Left ventricle myocardium inferior (tissue), 1 donor: ENCODE measurements at places on chromosomes 2 and 18. TPM values are rescaled to one million over a fixed set of nuclear protein-coding genes. Genes with fewer than 3 reads are reported as not detected.
A peak's percentile ranks its signal among the peaks of the same experiment; 100 is the strongest.

GRCh38 chr2:204012072-204012653, 75.6 kb downstream of the ICOS start:
- no peak for DNase-seq
- H3K4me1 ChIP-seq: peaks cover 5% of the 10 kb centered on the region
- H3K27ac ChIP-seq: no peak overlapping the region
- no peak overlapping the region for H3K4me3 ChIP-seq
- H3K36me3 ChIP-seq: no peaks in the 10 kb centered on the region

DNA sequence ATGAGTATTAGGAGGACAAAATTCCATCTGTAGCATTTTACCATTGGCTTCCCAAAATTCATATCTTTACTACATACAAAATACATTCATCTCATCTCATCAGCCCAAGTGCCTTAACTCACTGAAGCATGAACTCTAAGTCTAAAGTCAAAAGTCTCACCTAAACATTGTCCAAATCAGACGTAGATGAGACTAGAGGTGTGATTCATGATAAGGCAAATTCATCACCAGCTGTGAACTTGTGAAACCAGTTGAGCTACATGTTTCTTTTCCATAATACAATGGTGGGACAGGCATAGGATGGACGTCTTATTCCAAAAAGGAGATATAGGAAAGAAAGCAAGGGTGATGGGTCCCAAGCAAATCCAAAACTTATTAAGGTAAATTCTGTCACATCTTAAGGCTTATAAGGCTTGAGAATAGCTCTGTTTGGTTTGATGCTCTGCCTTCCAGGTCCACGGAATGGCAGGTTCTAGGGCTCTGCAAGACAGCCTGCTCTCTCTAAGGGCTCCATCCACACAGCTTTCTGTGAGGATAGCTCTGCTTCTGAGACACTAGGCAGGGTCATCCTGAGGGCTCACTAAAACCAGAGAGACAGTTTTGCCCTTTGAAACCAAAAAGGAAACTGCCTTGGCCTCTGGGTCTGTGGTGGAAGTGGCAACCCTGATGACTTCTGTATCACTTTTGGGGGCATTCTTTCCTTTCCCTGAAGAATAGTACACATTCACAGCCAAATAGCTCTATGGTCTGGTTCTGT, 9.6 kb downstream of the IFIH1 start:
- H3K27me3 ChIP-seq: no peaks in the 10 kb centered on the region
- H3K4me3 ChIP-seq: no peak overlapping the region
- no peak overlapping the region for H3K27ac ChIP-seq
- peaks cover 35% of the 10 kb centered on the region for H3K36me3 ChIP-seq
- peaks cover 6% of the 10 kb centered on the region for H3K4me1 ChIP-seq

GRCh38 chr2:147711031-147711430, 133.8 kb upstream of the ACVR2A start:
- no peaks in the 10 kb centered on the region for H3K4me1 ChIP-seq
- no peak overlapping the region for H3K4me3 ChIP-seq
- DNase-seq: no peak
- no peaks in the 10 kb centered on the region for H3K27me3 ChIP-seq

DNA sequence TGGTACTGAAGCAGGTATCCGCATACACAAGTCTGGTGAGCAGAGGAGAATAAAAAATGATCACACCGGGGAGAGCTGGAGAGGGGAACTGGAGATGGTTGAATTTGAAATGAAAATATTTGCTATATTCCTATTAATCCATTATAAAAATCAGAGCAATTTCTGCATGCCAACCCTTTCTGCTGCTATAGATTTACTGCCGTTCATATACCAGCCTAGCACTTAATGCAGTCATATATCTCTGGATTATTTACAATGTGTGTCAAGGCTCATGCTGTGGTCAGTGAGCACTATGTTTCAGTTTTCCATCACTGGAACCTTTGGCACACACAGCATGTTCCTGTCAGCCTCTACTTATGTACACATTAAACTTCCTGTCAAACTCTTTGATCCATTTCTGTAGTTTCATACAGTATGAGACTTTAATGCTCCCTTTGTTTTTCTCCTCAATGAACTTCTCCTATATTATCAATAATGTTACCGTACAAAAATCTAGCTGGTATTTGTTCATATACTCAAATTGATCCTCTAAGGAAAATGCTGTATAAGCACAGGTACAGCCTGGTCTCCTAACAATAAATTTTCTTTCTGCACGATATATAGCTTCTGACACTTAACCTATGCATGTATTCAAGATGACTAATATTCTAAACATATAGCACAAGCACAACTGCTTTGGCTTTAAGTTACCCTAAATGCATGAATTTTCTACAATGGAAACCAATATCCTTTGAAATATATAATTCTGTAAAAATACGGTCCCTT, 36.7 kb downstream of the FANCL start:
- DNase-seq: no peak
- H3K36me3 ChIP-seq: peaks cover 7% of the 10 kb centered on the region
- no peak overlapping the region for H3K4me3 ChIP-seq
- no peak overlapping the region for H3K27ac ChIP-seq

GRCh38 chr2:43041661-43042360, 184.6 kb downstream of the ZFP36L2 start:
- H3K4me3 ChIP-seq: no peak overlapping the region
- no peaks in the 10 kb centered on the region for H3K27me3 ChIP-seq
- H3K36me3 ChIP-seq: no peaks in the 10 kb centered on the region
- H3K4me1 ChIP-seq: peaks cover 21% of the 10 kb centered on the region
- DNase-seq: no peak
- no peak overlapping the region for H3K27ac ChIP-seq

DNA sequence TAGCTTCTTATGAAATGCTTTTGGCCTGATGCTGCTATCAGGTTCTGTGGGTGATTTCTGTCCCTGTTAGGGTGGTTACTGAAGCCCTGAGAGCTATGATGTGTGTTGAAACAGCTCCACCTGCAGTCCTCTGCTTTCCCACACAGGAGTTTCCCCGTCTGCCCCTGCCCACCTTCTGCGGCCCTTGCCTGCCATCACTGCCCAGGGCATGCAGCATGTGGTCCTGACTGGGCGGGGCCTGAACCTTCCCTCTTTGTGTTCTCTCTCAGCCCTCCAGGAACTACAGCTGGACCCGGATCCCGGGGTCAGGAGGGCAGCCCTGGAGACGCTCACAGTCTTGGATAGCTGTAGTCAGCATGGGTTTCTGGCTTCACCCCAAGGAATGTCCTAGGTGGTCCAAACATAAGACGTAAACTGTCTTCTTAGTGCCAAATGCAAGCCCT, 21.4 kb downstream of the HJURP start:
- H3K27ac ChIP-seq: no peak overlapping the region
- no peak for DNase-seq
- H3K36me3 ChIP-seq: no peaks in the 10 kb centered on the region
- H3K27me3 ChIP-seq: peaks cover 12% of the 10 kb centered on the region

DNA sequence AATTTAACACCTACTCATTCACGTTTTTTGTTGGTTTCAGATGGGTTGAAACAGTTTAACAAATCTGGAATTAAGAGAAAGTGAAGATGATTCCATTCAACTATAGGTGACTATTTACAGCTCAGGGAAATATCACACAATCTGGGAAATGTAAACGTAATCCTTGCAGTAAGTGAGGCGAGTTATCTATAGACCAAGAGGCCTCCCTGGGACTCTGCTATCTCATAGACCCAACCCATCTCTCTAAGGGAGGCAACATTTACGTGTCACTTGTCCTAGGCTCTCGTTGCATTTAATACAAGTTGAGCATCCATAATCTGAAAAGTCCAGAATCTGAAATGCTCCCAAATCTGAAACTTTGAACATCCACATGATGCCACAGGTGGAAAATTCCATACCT, 2.0 kb upstream of the MOB4 start:
- H3K27ac ChIP-seq: no peak overlapping the region
- H3K4me1 ChIP-seq: peaks cover 40% of the 10 kb centered on the region
- H3K27me3 ChIP-seq: no peaks in the 10 kb centered on the region
- H3K36me3 ChIP-seq: no peaks in the 10 kb centered on the region
- H3K4me3 ChIP-seq: no peak overlapping the region

The TCF23 gene
- 0.08 TPM for total RNA-seq

GRCh38 chr2:105464325-105464724, 65.5 kb upstream of the FHL2 start:
- H3K4me3 ChIP-seq: no peak overlapping the region
- H3K27ac ChIP-seq: no peak overlapping the region
- H3K27me3 ChIP-seq: no peaks in the 10 kb centered on the region
- no peak for DNase-seq
- no peaks in the 10 kb centered on the region for H3K36me3 ChIP-seq

DNA sequence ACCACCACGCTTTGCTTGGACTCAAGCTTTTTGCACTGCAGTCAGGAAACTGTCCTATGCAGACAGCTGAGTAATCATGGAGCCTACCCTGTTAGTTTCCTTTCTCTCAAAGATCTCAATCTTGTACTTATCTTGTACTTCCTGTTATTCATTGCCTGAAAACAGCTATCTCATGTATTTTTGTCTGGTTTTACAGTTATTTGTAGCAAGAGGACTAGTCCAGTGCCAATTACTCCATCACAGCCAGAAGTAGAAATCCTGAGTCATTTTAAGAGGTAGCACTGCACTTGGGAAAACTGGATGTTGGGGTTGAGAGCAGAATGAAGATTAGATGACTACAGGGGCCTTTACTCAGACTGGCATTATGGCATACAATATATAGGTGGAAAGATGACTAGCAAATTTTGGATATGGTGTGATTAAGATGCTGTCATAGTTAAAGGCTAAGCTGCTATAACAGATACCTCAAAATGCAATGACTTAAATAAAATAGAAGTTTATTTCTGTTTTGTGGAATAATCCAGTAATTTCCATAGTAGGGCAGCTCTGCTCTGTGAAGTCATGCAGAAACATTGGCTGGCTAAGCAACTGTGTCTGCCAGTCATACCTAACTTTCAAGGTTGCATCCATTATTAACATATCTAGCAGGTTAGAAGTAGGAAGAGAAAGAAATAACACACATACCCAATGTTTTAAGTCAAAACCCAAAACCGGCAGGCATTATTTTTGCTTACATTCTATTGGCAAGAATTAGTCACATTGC, 21.1 kb upstream of the CHMP3 start:
- H3K27me3 ChIP-seq: no peaks in the 10 kb centered on the region
- H3K27ac ChIP-seq: peak overlapping the region; percentile 30
- no peak overlapping the region for H3K4me3 ChIP-seq
- DNase-seq: no peak

The CDH19 gene
- total RNA-seq: 13.0 TPM

DNA sequence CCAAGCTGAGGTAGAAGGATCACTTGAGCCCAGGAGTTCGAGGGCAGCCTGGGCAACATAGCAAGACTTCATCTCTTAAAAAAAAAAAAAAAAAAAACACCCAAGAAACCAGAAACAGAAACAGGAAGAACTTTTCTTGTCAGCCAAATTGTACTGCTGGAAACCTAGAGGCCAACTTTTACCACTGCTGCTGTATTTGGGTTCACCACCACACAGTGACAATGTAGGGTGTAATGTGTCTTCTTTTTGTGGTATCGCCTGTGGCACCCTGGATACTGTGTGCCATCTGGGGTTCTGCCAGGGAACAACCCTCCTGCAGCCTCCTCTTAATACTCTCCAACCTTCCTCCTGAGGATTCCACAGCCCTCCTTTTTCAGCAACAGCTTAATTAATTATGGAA, 72.6 kb downstream of the STK39 start:
- peaks cover 36% of the 10 kb centered on the region for H3K4me1 ChIP-seq
- no peaks in the 10 kb centered on the region for H3K36me3 ChIP-seq
- H3K27me3 ChIP-seq: no peaks in the 10 kb centered on the region
- no peak overlapping the region for H3K4me3 ChIP-seq
- peak overlapping the region; percentile 16 for H3K27ac ChIP-seq

DNA sequence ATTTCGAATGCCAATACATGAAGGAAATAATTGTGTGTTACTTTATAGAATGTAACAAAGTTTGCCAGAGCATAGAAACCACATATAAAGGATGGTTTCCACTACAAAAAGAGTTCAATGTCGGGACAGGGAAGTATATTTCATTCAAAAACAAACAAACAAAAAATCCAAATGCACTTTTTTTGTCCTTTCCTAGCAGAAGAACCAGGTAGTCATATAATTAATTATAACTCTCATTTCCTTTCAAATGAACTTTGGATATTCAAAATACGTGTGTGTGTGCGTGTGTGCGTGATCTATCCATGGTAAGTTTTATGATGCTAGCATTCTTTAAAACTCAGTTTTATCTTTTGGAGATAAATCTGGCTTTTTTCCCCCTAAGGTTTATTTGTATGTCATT, 8.3 kb downstream of the FN1 start:
- H3K27ac ChIP-seq: no peak overlapping the region
- no peak overlapping the region for H3K4me3 ChIP-seq
- DNase-seq: no peak

The NYAP2 gene
- total RNA-seq: not detected

DNA sequence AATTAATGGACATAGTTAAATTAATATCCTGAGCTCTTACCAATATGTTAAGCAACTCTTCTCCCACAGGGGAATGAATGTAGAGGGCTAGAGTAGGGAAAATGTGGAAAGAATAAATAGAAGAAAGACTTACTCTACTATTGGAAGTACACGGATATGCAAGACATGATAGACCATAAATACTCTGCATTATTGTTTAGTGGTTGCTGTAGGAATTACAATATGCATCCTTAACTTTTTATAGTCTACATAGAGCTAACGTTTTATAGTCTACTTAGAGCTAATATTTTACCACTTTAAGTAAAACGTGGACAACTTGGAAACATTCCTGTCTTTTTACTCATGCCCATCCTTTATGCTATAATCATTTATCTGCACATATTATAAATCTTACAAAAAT, 163.8 kb upstream of the GALNT5 start:
- no peak overlapping the region for H3K4me3 ChIP-seq
- H3K4me1 ChIP-seq: no peaks in the 10 kb centered on the region
- H3K27me3 ChIP-seq: no peaks in the 10 kb centered on the region

DNA sequence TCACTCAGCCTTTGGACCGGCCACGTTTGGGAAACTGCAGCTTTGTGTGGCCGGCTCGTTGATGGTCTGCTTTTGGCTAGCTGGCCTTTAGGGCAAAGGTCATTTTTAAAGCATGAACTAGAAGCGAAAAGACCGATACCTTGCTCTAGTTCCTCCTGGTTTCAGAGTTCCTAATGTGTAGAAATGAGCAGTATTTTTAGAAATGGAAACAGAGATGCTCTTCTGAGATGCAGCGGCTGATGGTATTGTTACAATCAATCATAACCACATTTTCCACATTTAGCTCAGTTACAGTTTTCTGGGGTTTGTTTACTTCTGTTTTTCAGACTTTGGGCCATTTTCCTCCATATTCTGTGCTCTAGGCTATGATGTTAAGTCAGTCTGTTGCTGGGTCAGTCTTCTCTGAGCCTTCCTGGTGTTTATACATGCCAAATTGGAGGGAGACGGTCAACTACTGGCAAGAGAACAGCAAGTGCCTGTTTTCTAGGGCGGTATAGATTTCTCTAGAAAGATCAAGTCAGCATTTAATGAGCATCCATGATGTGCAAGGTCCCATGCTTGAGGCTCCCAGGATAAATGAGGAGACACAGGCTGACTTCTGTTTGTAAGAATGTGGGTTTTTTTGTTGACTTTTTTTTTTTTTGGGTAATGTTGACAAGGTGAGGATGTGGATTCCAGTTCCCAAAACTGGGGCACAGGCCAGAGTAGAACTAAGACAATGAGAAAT, 28.0 kb downstream of the RNF144A start:
- H3K4me3 ChIP-seq: no peak overlapping the region
- peak overlapping the region; percentile 57 for H3K27ac ChIP-seq
- no peaks in the 10 kb centered on the region for H3K27me3 ChIP-seq

The ALKAL2 gene
- 1.1 TPM for total RNA-seq

The PKP4 gene
- total RNA-seq: 47.6 TPM

The CPS1 gene
- total RNA-seq: 4.9 TPM

GRCh38 chr18:3713166-3713565, 263.2 kb downstream of the TGIF1 start:
- no peaks in the 10 kb centered on the region for H3K4me1 ChIP-seq
- no peak overlapping the region for H3K27ac ChIP-seq
- H3K36me3 ChIP-seq: no peaks in the 10 kb centered on the region
- no peak overlapping the region for H3K4me3 ChIP-seq
- H3K27me3 ChIP-seq: no peaks in the 10 kb centered on the region
